ENCODE measurements at places on chromosomes 1 and 21.
A peak's percentile ranks its signal among the peaks of the same experiment; 100 is the strongest.

DNA sequence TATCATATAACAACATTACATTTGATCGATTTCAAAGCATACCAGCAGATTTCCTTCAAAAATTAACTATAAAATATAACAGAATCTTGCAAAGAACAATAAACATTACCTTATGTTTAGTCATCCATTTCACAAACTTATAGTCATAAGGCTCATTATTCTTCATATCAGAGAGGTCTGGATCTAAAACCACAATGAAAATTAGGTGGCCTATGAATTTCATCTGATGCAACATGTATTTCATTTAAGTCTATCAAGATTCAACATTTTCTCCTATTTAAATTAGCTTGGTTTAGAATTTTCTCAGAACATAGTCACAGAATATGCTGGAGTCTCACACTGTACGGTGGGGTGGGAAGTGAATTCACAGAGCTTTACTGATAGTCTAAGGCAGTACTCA lies 49.2 kb downstream of the KYAT3 start:
- DNase-seq = peak; percentile 22

- no peak for DNase-seq
Observed at GRCh38 chr1:203295796-203296195, 9.5 kb upstream of the BTG2 start.

GRCh38 chr1:38452246-38452645 lies 405.7 kb upstream of the POU3F1 start:
- DNase-seq = no peak

DNA sequence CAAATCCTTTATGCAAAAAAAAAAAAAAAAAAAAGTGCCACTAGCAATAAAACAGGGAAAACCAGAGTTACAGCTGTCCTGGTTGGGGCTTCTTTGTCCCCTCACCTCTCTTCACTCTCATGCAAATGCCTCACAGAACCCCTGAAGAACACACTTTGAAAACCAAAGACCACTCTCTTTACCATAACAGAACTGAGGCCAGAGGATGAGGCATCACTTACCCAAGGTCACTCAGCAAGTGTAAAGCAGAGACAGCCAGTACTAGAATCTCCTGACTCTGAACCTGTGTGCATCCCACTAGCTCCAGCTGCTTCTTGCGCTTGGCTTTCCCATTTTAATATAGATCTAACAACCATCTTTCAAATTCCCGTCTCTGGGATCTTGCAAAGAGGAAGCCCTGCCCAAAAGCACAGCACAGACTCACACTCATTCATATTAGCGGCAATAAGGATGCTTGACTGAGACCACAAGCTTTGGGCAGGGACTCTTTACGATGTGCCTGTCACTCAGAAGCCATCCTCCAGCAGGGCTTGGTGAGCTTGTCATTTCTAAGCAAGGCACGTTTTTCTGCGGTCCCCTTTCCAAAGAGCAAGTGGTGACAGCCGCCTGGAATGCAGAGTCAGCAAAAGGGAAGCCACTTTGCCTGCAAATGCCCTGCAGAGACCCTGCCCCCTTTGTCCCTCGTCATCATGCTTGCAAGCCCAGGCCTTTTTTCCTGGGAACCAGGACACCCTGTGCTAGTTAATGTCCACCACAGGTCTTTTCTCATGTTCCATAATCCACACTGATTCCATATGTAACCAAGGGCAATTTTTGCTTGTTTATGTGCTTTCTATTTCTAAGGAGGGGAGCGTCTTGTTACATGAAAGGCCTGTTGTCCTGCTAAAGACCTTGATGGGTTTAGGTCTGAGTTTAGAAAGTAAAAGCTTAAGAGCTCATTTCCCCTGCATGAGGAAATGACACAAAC lies 76.5 kb upstream of the NFIA start:
- no peak for DNase-seq

GRCh38 chr1:167658574-167659328 lies 28.7 kb downstream of the RCSD1 start:
- no peak for DNase-seq

DNA sequence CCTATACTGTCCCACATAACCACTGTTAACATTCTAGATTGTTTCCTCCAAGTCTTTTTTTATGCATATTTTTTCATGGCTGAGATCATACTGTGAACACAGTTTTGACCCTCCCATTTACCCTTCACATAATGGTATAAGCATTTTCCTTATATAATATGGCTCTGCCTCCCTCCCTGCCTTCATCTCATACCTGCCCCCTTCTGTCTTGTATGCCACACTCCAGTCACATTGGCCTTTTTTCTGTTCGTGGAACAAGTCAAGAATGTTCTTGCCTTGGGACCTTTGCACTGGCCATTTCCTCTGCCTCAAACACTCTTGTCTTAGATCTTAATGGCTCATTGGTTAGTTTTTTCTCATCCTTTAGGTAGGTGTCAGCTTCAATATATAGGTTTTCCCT lies 24.3 kb upstream of the ELAVL4 start:
- no peak for DNase-seq

GRCh38 chr1:179177182-179177581 lies 52.3 kb downstream of the ABL2 start:
- DNase-seq = peak; percentile 33

GRCh38 chr1:230216896-230217295 lies 149.9 kb downstream of the GALNT2 start:
- DNase-seq = no peak

GRCh38 chr21:8989261-8989711 lies 1532.1 kb upstream of the TPTE start:
- DNase-seq = no peak

GRCh38 chr1:216332462-216332861 lies 90.8 kb downstream of the USH2A start:
- no peak for DNase-seq

DNA sequence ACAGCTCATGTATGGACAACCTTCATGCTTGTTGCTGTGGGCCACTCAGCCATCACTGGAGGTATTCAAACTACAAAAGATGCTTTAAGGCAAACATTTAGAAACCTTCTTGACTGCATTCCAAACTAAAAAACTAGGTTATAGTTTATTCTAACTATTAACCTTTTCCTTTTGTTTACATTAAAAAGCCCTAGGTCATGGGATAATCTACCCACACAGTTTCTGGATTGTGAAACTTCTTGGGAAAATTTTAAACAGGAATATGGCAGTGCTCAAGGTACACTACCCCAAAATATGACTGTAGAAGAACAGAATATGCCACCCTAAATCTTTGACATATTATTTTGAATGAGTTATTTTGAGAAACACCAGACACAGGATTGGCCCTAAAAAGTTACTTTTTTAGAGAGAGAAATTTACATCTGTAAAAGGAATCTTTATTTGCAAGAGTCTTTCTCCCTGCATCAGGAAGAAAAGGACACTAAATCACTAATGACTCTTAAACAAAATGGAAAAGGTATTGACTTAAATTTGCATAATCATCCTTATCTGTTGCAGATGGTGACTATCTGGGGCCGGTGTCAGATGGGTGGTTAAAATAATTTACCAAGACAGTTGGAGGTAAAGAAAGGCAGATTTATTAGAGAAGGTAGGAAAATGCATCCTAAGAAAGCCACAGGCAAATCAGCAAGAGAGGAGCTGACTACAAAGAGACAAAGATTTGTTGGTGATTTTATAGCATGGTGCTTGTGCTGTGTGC lies 25.1 kb upstream of the NUF2 start:
- no peak for DNase-seq

DNA sequence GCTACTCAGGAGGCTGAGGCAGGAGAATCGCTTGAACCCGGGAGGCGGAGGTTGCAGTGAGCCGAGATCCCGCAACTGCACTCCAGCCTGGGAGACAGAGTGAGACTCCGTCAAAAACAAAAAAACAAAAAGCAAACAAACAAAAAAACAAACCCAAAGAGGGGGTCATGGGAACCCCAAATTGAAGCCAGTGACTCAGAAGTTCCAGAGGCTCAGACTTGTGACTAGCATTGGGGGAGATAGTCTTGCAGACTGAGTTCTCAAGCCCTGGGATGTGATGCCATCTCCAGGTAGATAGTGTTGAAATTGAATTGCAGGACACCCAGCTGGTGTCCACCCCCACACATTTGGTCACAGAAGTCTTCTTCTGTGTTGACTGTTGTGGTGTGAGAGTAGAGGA lies 24.9 kb upstream of the ENO1 start:
- DNase-seq = peak; percentile 44

DNA sequence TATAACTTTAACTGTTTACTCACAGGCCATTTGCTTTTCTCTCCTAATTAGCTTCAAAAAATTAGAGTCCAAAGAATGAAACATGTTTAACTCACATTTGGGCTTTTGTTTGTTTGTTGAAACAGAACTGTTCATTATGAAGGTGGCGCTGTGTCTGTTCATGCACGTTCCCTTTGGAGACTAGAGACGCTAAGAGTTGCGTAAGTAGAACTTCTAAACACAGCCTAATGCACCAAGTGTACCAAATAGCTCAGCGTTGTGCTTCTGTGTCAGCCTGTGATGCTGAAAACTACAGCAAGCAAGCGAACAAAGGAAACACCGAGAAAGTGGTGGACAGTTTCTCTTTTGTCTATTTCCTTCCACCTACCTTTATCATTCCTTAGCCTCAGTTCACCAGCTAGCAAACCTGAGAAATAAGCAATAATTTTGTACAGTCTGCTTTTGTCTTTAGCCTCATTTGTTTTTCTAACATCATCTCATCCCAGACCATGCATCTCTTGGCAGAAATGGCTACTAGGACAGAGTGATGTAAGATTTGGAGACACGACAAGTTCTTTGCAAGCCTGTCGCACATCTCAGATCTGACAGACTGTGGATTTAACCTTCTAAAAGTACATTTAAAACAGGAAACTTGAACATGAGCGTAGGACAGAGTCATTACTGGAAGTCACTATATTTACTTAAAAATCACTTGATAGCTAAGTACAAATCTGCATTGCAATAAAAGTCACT lies 375.1 kb downstream of the RYR2 start:
- no peak for DNase-seq

GRCh38 chr1:235417086-235417697 lies 50.0 kb downstream of the TBCE start:
- DNase-seq = peak; percentile 86

GRCh38 chr21:38965910-38966504 lies 160.3 kb downstream of the ETS2 start:
- peak; percentile 39 for DNase-seq

- no peak for DNase-seq
Observed at GRCh38 chr1:24871306-24871901, 58.7 kb downstream of the RUNX3 start.

DNA sequence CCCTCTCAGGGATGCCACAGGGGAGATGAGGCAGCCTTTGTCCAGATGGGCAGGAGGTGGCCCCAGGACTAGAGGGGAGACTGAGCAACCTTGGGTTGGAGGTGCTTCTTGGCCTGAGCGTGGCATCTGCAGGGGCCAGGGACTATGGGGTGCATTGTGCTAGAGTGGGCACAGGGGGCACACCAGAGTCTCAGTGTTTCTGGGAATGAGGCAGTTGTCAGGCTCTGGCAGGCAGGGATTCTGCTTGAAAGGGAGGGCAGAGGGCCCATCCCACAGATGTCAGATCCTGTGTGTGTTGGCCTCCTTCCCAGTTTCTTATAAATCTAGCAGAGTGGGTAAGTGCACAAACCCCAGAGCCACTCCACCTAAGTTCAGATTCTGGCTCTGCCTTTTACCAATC lies 13.7 kb downstream of the LGR6 start:
- DNase-seq = peak; percentile 77

- DNase-seq = peak; percentile 41
Observed at GRCh38 chr1:40711465-40712404, 20.2 kb downstream of the NFYC start.

DNA sequence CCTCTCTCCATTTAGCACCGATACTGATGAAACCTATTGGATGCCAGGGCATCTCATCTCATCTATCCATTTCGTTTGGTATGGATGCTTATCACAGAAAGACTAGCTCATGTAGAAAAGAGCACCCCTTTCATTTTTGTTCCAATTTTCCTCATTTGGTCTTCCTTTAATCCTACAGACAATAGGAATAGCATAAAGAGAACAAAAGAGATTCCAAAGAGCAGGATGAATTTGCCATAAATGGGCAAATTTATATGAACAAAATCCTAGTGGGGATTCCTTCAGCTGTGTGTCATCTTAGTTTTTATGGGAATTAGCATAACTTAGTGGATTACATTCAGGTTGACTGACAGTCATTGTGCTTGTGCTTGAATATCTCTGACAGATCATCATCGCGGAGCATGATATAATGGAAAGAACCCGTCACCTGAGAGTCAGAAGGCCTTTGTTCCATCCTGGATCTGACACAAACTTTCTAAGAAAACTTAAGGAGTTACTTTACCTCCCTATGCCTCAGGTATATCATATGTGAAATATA lies 777.5 kb upstream of the ADGRL2 start:
- DNase-seq = no peak

- DNase-seq = peak; percentile 86
Observed at GRCh38 chr1:12617901-12618660, at the start of gene DHRS3. TSS of gene DHRS3 (minus strand) at chr1:12618210. CDS start at chr1:12617348, 862 bp downstream.

- no peak for DNase-seq
Observed at GRCh38 chr1:20727746-20728316, 4.7 kb downstream of the SH2D5 start.

- DNase-seq = peak; percentile 76
Observed at GRCh38 chr1:230866171-230867070, 1.9 kb downstream of the C1orf198 start.

GRCh38 chr1:54230507-54231339 lies 30.8 kb downstream of the MRPL37 start:
- DNase-seq = no peak

DNA sequence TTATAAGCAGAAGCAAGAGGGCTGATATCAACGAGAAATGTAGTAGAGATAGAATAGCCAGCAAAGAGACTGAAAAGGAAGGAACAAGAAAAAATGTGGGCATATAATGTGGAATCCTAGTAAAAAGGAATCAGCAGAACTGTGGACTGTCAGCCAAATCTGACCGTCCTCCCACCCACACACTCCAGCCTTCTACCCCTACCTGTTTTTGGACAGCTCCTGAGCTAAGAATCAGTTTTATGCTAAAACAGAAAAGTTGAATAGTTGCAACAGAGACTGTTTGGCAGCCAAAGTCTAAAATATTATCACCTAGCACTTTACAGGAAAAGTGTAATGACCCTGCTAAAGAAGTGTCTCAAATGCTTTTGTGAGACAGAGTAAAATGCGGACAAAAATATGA lies 533.3 kb upstream of the CXADR start:
- DNase-seq = no peak

- no peak for DNase-seq
Observed at GRCh38 chr21:45517249-45518065, 24.8 kb downstream of the SLC19A1 start.

DNA sequence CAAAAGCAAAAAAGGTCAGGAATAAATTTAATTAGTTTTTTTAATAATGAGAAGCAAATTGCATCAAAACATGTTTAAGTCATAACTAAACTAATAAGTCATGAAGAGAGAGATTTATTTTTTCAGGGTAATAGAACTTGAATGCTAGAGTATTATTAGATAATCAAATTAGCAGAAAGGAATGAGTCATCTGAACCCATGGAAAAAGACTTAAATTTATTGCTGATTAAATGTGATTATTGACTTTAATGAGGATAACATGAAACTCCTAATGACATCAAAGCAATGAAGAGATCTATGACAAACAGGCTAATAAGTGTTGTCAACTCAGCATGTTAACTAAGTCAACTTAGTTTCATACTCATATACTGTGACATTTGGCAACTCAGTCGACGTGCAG lies 264.2 kb downstream of the USP25 start:
- DNase-seq = no peak
